ENCODE measurements at places on chromosomes 1 and 21.

DNA sequence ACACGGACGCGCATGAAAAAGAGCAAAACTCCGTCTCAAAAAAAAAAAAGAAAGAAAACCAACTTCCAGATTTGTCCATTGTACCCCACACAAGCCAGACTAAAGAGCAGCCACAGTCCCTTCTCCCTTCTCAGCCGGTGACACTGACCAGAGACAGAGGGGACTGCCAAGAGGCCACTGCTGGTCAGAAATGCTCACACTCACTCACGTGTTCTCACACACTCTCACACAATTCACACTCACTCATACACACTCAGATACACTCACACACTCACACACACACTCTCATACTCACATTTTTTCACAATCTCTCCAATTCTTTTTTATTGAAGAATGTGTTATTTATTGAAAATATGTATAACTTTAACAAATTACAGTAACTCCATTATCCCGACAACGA is 90.8 kb upstream of the RAB4A start:
- no peaks in the 10 kb centered on the region for H3K27me3 ChIP-seq
- no peak for DNase-seq
- H3K4me1 ChIP-seq, result no peaks in the 10 kb centered on the region
- H3K27ac ChIP-seq, result no peak overlapping the region
- H3K4me3 ChIP-seq, result no peak overlapping the region
- H3K36me3 ChIP-seq, result no peaks in the 10 kb centered on the region

GRCh38 chr21:26443867-26444266 is 129.2 kb downstream of the CYYR1 start:
- H3K4me1 ChIP-seq, result no peaks in the 10 kb centered on the region
- DNase-seq, result no peak
- no peak overlapping the region for H3K27ac ChIP-seq
- H3K36me3 ChIP-seq, result no peaks in the 10 kb centered on the region

GRCh38 chr1:185398599-185398998 is 81.6 kb upstream of the IVNS1ABP start:
- no peak for DNase-seq
- no peaks in the 10 kb centered on the region for H3K27me3 ChIP-seq
- H3K4me1 ChIP-seq, result no peaks in the 10 kb centered on the region
- H3K27ac ChIP-seq, result no peak overlapping the region
- H3K4me3 ChIP-seq, result no peak overlapping the region

DNA sequence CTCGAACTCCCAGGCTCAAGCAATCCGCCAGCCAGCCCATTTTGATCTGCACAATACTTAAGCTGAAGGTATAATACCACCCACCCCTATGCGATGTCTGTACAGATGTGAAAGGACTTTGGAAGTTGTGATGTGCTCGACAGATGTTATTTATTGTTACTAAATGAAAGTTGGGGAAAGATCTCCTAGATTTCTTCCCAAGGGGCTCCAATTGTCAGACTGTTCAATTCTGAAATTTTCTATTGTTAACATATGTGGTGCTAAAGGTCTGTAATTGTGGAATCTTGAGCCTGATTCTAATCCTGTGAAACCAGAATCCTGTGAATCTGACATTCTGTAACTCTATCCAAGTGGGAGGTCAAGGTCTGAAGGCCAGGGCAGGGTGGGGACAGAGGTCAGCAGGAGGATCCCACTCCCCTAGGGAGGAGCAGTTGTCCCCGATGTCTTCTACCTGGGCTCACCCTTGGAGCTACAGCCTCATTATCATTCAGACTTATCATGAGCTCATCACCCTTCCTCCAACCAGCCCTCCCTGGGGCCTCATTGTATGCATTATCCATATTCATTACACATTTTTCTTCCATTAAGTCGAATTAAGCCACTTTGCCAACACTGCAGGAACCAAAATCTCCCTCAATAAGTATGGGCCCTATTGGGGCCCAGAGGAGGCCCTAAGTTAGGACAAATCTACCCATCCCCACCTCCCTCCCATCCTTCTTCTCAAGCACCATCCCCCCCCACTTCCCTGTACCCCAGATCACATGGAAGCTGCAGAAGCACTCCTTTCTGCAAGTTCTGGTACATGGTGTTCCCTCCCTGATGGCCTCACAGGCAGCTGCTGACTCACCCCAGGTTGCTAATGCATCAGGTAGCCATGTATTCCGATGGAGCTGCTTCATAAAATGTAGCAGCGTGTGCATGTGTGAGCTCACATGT is 32.3 kb downstream of the SHISAL2A start:
- H3K27me3 ChIP-seq, result no peaks in the 10 kb centered on the region
- no peak for DNase-seq
- no peak overlapping the region for H3K4me3 ChIP-seq
- H3K4me1 ChIP-seq, result no peaks in the 10 kb centered on the region
- H3K36me3 ChIP-seq, result no peaks in the 10 kb centered on the region
- H3K27ac ChIP-seq, result no peak overlapping the region

GRCh38 chr21:26351661-26352060 is 181.1 kb upstream of the APP start:
- no peak overlapping the region for H3K27ac ChIP-seq
- DNase-seq, result no peak
- H3K36me3 ChIP-seq, result no peaks in the 10 kb centered on the region

DNA sequence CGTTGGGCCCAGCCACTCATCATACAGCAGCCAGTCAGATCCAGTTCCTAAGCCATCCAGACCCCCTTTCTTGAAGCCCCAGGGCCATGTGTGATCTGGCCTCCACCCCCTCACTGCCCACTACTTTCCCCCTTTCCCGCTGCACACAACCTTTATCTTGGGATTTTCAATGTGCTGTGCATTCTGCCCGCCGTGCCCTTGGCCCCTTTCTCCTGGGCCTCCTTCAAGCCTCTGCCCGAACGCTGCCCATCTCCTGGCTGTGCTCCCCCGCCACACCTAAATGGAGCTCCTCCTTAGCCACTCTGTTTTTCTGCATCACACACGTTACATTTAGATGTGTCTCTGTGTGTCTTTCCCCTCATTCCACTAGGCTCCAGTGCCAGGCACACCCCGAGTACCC is 66.7 kb upstream of the SELENON start:
- H3K27me3 ChIP-seq, result peaks cover 2% of the 10 kb centered on the region
- H3K36me3 ChIP-seq, result no peaks in the 10 kb centered on the region
- peaks cover 5% of the 10 kb centered on the region for H3K4me1 ChIP-seq
- H3K4me3 ChIP-seq, result no peak overlapping the region

All from thymus (tissue), 14 donors.